ENCODE measurements at places on chromosomes 6 and 20.

DNA sequence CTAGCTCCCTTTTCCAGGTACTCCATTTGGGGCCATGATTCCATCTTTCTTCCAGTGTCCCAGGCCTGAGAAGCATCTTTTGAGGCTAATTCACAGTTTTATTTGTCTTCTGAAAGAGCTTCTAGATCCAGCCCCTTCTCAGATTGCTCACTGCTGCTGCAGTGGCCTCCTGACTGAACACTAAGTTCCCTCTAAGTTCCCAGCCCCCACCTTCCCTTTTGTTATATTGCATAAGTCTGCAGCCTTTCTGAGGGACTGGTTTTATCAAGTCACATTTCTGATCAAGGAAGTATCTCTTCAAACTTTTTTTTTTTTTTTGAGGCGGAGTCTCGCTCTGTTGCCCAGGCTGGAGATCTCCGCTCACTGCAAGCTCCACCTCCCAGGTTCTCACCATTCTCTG lies 10.7 kb downstream of the MAPRE1 start:
- DNase-seq = no peak

DNA sequence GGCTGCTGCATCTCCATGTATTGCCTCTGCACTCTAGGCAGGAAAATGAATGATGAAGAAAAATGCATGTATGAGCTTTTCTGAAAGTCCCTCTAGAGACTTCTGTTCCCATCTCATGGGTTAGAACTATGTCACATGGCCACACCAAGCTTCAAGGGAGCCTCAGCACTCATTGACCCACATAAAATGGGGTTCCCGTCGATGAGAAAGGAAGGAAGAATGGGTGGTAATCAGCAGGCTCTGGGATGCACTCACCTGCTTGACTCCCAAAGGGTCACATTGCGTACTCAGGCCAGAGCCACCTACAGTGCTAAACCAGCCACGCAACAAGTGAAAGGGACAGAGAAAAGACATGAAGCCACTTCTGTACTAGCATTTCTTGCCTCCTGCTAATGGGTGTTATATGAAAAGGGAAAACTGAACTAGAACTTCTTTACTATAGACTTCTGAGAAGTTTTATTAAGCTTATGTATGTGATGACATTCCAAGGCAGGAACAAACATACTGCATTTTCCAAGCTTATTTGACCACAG lies 95.8 kb upstream of the GCM1 start:
- no peak for DNase-seq

- no peak for DNase-seq
These were observed 97.5 kb downstream of the DLL1 start for GRCh38 chr6:170193326-170193821.

GRCh38 chr6:42158631-42159030 lies 14.5 kb upstream of the GUCA1A start:
- DNase-seq = no peak

Measured in activated T-cell treated with anti-CD3 and anti-CD28 coated beads, Interleukin-2, amount 50 U/mL, for 24 hours (primary cell).